ENCODE measurements at places on chromosomes 3 and 15.
A peak's percentile ranks its signal among the peaks of the same experiment; 100 is the strongest.

- no peak for DNase-seq
Observed at GRCh38 chr3:190605385-190605784, 91.5 kb downstream of the IL1RAP start.

- no peak for DNase-seq
Observed at GRCh38 chr3:39183211-39184080, 8.9 kb downstream of the XIRP1 start.

DNA sequence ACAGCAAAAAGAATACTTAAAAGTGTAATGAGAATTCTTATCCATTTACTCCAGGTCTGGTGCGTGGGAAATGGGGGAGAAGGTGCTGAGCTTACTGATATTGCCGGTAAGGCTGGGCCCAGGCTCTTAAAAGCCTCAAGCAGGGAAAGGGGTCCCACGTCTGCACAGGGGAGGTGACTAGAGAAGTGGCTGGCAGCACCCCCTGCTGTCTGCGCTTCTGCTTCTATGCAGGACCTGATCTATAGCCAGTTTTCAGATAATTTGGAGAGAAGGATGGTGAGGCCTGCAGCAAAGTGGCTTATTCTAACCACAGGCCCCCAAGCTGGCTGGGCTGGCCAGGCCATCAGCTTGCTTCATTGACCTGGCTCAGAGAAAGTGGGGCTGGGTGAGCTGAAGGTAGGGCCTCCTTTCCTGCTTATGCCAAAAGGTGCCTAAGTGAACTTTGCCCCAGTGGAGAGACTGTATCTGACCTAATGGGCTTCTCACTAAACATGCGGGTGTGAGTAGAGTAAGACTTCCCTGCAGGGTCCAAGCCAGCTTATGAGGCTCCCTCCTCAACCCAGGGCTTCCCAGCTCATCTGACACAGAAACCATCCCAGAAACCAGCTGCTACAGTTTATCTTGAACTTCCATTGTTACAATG, 30.9 kb upstream of the ATP1B3 start:
- DNase-seq = no peak

- DNase-seq = peak; percentile 34
Observed at GRCh38 chr15:40338921-40339620, 1.7 kb downstream of the CCDC9B start.

Measured in occipital lobe (tissue), 3 donors.